ENCODE measurements at places on chromosomes 4 and X.

GRCh38 chrX:21723084-21723483 is 34.8 kb downstream of the SMPX start:
- no peak for DNase-seq

DNA sequence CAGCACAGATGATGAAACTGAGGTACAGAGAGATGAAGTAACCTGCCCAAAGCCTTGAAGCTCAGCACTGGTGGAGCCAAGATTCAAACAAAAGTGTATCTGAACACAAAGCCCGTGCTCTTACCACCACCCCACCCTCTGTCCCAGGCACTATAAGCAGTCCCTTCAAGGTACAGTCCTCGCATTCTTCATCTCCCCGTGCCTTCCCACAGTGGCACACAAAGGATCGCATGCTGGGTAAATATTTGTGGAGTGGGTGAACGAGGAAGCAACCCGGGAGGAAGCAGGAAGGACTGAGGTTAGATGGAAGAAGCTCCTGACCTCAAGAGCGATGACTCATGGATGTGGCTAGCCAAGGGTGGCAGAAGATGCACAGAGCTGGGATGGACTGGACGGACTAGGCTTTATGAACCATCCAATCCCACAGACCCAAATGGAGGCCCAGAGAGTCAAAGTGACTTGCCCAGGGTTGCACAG is 18.4 kb downstream of the IQSEC2 start:
- DNase-seq = no peak

GRCh38 chr4:101020956-101021355 is 326.4 kb downstream of the PPP3CA start:
- DNase-seq = no peak

DNA sequence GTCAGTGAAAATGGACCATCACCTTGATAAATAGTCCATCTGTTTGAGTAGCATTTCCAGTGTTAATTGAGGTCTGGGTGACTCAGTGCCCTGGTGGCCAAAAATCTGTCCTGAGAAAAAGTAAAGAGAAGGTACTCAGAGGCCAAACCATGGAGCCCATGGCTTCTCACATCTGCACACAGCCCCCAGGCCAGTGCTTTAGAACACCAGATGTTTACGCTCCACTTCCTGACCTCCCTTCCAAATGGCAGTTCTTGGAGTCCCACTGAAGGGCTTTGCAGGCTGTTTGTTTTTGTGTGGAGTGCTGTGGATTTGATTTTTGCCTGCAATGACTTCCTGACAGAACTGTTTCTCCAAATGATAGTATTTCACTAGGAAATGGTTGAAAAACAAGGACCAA is 60.2 kb upstream of the GPC4 start:
- DNase-seq = no peak

GRCh38 chr4:169593050-169593560 is 19.3 kb downstream of the NEK1 start:
- no peak for DNase-seq

DNA sequence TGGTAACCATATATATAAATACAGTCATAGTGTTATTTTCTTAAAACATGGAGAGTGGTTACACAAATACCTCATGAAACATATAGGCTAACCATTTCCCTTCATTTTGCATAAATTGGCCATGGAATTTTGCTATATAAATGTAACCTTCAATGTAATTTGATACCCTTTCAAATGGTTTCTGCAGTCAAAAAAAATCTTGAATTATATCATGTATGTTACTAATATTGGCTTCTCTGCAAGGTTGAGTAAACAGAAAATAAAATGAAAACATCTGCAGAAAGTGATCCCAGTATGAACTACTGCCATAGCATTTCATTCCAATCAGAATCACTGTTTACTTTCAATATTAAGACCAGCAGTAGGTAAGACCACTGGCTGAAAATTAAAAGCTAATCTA is 1165.9 kb upstream of the TENM3 start:
- DNase-seq = no peak

DNA sequence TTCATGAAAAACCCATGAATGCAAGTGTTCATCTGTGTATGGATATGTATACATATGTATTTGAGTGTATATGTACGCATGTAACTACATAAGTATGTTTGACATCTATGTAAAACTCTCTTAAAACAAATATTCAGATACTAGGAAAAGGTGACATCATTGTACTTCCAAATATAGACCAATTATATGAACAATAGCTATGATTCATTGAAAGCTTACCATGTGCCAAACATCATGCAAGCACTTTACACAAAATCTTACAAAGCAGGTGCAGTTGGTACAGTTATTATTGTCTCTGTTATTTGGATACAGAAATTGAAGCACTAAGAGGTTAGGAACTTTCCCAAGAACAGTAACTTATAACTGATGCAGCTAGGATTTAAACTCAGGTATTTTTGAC is 21.4 kb downstream of the MAGEB17 start:
- DNase-seq = no peak

- no peak for DNase-seq
Measured at GRCh38 chr4:147749811-147750321, 18.0 kb downstream of the ARHGAP10 start.

GRCh38 chr4:181004056-181004455 is 1239.1 kb upstream of the TENM3 start:
- no peak for DNase-seq

GRCh38 chr4:16725252-16725651 is 173.2 kb downstream of the LDB2 start:
- DNase-seq = no peak

DNA sequence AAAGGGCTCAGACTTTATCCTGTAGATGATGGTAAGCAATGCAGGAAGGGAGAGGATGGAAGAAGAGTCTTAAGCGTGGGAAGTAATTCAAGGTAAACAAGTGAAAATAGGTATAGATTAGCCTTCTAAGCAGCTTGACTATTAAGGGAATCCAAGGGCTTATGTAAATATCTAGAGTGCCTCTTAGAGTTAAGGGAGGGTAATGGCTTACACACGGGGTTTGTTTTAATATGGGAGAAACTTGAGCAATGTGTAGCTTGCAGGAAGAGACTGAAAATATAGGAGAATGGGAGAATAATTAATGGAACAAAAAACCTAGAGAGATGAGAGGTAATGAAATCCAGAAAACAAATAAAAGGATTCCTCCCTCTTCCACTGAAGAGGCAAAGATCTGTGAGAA is 12.8 kb upstream of the SAP30 start:
- DNase-seq = no peak

GRCh38 chr4:73066928-73067327 is 2.6 kb downstream of the COX18 start:
- DNase-seq = no peak

DNA sequence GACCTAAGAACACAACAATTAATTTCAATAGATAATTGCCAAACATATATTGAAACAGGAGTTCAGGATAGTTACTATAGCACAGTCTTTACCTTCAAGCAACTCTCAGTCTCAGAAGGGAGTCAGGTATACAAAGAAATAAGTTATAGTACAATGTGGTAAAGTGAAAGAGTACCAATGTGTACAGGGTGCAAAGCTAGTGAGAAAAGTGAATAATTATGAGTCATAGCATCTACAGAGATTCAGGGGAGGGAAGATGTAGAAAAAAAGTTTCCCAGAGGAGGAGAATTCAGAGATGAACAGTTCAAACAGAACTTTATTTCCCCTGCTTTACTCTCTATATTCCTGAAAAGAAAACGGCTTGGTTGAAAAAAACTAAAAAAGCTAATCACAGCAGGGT is 22.7 kb upstream of the DKK2 start:
- DNase-seq = no peak

DNA sequence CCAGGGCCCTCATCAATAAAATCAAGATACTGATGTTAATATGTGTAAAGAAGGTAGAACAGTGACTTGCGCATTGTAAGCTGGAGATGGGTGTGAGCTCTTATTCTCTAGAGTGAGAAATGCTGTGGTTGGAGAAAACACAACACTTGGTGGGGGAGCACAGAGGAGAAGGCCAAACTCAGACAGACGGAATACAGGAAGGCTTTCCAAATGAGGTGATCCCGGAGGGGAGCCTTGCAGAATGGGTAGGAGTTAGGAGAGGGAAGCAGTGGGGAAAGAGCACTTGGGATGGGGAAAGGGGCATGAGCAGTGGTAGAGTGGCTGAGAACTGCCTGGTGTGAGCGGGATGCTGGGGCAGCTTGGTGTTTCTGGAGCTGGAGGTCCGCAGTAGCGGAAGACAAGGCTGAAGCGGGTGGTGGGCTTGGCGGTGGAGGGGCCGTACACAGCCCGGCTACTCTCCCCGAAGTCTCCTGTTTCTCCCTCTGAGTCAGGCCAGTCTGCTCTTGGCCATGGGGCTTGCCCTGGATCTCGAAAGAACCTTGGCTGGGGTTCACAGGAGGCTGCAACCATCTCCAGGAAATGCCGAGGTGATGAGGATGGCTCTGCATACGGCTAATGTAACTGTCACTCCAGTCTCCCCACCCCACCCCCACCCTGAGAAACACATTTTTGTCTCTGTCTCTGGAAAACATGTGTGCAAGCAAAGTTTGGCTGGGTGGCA is 11.3 kb upstream of the PLAC1 start:
- DNase-seq = no peak

GRCh38 chrX:2871831-2872230 is 43.1 kb downstream of the GYG2 start:
- no peak for DNase-seq

DNA sequence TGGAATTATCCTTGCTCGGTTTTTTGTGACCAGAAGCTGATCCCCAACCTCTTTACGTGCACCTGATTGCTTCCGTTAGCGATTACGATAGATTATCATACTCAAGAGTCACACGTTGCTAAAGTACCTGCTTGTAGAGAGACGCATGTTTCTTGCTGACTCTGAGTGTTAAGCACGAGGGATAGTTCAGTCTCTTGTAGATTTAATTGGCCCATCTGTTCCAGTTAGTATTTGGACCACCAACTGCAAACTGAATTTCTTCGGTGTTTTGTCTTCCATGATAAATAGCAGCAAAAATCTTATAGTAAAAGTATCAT is 516 bp upstream of the COX18 start:
- no peak for DNase-seq

DNA sequence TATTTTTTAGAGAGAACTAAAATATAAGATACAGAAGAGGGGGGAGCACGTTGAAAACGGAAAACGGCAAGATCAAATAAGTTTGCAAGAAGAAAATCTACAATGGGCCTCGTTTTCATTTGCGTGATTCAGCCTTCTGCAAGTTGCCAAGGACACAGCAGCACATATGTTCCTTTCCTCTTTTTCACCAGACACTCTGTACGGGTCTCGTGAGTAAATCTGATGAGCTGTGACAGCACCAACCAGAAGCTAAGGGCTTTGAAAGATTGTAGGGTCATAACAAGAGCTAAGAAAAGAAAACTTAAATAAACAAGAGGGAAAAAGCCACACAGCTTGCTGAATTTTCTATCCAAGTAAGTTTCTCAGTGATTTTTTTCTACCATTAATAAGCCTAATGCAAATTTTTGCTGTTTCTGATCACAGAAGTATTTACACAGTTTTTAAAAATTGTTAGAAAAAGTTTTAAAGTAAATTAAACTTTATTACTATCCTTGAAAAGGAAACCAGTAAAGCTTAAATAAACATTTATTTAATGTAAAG is 63.4 kb downstream of the SCML2 start:
- DNase-seq = no peak

DNA sequence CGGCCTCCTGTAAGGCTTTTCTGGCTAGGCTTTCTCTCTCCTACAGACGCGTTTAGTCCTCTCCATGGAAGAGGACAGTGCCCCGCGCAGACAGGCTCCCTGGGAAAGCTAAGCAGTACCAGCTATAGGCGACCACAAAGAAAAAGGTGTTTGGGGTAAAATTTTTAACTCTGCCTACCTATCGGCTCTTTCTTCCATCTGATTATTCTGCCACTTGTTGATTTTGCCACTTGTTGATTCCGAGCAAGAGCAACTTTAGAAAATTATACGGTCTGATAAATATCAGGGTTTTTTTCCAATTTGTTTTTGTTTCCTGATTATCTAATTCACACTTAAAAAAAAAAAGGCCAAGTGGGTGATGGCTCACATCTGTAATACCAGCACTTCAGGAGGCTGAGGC is 1600.5 kb upstream of the TENM3 start:
- no peak for DNase-seq

DNA sequence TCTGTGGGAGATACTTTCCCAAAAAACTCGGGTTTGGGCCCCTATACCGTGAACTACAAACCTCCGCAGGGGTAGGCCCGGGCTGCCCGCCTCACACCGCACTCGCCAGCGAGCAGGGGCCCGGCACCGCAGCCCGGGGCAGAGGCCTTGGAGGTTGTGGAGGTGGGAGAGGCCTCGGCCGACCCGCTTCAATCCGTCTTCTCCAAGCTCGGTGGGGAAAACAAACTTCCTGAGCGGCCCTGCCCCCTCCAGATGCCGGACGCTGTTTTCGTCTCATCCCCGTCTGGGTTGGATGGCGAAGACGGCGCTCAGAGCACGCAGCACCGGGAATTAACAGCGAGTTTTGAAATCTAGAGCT is 442 bp upstream of the MCUB start:
- DNase-seq = peak; percentile 73

- DNase-seq = no peak
Measured at GRCh38 chrX:22122510-22122909, 90.4 kb downstream of the PHEX start.

DNA sequence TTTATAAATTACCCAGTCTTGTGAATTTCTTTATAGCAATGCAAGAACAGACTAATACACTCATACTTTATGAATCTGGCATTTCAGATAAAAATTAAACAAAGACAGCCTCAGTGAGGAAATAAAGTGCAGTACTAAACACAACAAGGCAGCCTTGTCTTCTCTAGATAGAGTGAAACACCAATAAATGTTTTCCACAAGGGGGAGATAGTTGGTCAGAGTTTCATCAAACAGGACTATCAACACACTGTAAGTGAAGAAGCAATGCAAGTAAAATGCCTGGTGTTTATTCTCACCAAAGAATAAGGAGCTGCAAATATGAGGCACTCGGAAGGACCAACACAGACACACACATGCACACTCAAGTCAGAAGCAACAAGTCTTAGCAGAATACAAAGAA is 62.8 kb downstream of the FAM9B start:
- no peak for DNase-seq

DNA sequence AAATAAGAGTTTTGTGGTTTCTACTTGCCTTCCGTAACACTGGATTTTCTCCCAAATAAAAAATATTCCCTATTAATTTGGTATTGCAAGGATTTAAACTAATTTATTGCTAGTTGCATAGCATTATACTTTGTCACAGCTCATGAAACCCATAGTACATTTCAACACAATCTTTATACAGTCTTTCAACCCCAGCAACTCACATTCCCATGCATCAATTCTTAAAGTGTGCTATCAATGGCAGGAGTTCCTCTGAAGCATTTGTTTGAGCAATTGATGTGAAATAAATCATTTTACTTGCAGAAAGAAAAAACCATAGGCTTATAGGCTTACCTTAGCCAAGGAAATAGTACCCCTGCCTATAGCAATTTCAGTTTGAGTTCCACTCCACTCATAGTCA is 251.9 kb downstream of the PAPSS1 start:
- DNase-seq = no peak

DNA sequence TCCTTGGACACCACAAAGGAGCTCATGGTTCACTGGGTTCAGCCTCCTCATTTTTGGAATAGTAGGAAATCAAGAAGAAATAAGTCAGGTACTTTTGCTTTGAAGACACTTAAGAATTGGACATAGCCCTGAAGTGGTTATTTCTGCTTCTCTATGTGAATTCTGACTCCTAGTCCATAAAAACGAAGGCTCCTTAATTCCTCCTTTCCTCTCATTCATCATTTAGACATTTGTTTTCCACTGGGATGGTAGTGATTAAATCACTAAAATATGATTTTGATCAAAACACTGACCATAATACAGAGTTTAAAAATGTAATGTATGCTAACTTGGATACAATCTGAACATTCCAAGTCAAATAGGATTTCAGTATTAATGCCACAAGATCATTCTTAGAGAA is 34.7 kb upstream of the CYP2U1 start:
- no peak for DNase-seq

GRCh38 chrX:1511829-1512228 is 25.2 kb downstream of the P2RY8 start:
- DNase-seq = no peak
